ENCODE measurements at places on chromosomes 5 and 9. TPM values are rescaled to one million over a fixed set of nuclear protein-coding genes. Genes with fewer than 3 reads are reported as not detected.

- DNase-seq: no peak
These were observed 190.3 kb downstream of the GOLPH3 start for GRCh38 chr5:31983851-31984250.

DNA sequence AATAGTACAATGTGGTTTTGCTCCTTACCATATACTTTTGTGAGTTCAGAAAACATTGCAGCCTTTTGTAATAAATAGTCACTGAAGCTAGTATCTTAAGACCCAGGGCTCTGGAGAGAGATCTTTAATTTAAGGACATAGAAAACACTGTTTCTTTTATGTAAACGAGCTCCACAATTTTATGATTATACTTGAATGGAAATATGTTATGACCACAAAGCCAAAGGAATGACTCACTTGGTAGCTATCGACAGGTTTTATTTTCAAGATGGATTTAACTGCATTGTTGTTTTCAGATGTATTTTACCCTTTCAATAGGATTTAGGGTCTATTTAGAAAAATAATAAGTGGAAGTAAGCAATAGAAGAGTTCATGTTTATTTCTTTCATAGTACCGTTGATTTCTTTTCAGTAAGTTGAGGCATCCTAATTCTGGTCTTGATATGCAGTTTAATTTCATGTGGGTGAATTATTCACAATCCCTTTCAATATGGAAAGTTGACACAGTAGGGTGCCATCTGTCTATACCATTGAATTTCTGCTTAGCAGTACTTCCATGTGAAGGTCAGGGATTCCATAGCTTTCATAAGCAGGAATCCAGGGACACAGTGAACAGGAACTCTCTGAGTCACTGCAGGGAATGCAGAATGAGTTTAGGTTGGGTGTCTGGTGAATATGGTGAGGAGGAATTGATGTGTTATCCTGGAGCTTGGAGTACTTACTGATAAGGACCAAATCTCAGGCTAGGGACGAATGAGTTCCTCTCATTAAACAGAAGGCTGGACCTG lies 157.6 kb downstream of the CD180 start:
- DNase-seq: no peak

- no peak for DNase-seq
These were observed 1.8 kb downstream of the UBAP2 start for GRCh38 chr9:34046784-34047379.

GRCh38 chr9:93682155-93682968 lies 106.0 kb downstream of the PHF2 start:
- no peak for DNase-seq

DNA sequence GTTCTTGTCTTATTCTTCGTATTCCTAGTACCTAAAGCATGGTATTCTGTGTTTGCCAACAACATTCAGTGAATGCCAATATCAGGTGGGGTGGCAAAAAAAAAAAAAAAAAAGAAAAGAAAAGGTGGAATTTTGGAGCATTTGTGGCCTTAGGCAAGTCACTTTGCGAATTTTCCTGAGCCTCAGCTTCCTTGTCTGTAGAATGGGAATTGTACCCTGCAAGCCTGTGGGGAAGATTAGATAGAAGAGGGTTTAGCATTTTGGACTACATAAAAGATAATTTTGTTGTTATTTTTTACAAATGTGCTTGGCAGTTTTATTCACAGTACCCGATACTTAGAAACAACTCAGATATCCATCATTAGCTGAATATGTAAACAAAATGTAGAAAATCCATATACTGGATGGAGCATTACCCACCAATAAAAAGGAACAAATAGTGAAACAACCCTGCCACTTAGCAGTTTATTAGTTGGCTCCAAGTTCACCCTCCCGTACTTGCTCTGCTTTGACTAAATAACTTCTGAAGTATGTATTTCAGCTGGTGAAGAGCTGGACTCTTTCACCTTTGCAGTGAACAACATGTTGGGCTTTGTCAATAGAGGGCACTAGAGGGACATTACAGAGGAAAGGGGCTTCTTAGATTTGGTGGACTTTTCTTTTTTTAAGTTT lies 13.6 kb downstream of the UBE2D2 start:
- no peak for DNase-seq

DNA sequence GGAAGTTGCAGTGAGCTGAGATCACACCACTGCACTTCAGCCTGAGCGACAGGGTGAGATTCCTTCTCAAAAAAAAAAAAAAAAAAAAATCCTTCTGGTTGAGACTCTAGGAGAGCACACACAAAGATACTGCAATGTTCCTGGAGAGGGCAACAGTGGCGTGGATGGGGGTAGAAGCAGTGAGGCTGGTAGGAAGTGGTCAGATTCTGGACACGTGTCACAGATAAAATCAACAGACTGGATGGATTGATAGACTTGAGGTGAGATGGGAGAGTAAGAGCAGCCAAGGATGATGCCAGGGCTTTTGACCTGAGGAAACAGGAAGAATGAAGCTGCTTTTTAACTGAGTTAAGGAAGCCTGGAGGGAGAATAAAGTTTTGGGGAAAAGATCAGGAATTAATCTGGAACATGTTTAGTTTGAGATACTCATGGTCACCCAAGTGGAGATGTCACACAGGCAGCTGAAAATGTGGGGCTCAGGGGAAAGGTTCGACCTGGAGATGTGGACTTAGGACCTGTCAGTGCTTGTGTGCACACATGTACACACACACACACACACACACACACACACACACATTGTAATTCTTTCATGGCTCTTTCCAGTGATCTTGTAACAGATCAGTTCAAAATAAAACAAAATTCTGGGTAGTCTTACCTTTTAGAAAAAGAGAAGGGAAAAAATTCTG lies 88.1 kb downstream of the FANCC start:
- DNase-seq: no peak

GRCh38 chr9:87950296-87950695 lies 24.0 kb downstream of the CDK20 start:
- DNase-seq: no peak

- no peak for DNase-seq
These were observed 525 bp downstream of the KIF24 start for GRCh38 chr9:34328500-34328986.

- DNase-seq: no peak
These were observed 1.7 kb downstream of the DCANP1 start for GRCh38 chr5:135445306-135445985.

GRCh38 chr5:60583616-60584015 lies 116.3 kb downstream of the DEPDC1B start:
- no peak for DNase-seq

DNA sequence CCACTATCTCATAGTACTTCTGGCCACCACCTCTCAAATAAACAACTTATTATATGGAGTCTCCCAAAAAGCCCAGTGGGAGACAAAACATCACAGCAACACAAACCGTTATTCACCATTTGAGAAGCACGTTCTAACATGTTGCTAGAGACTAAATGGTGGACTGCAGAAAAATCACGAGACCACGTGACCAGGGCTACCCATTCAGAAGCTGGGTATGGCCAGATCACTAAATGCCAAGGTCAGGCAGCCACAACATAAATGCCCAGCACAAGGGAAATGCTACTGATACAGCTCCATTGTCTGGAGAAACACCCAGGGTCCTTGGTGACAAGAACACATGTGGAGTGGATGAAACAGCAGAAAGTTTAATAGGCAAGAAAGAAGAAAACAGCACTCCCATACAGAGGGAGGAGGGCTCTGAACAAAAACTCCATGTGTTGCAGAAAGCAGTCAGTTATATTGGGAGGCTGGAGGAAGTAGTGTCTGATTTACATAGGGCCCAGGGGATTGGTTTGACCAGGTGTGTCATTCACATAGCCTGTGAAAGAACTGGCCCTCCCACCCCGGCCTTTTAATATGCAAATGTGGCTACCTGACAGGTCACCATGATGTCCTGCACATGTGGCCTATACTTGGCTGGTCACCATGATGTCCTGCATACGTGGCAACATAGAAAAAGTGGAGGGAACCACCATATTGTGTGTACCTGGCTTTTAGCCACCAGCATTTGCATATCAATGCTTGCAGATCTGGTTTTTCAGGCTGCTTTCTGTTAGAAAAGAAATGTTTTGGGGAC lies 97.2 kb downstream of the TRIM36 start:
- no peak for DNase-seq

- no peak for DNase-seq
These were observed 4.8 kb upstream of the SLC25A51 start for GRCh38 chr9:37908698-37909186.

- no peak for DNase-seq
These were observed 52.4 kb downstream of the RETREG1 start for GRCh38 chr5:16564248-16564867.

Gene LMBRD2
- polyA plus RNA-seq: 14.2 TPM

Gene GRXCR2
- polyA plus RNA-seq: not detected

Gene SLC4A9
- polyA plus RNA-seq: 0.18 TPM

Gene NR5A1
- polyA plus RNA-seq: not detected

Gene ADRB2
- polyA plus RNA-seq: 1.5 TPM

Gene PCDHB7
- 3.2 TPM for polyA plus RNA-seq

Measured in hindlimb muscle (tissue), 1 donor.